ENCODE measurements at places on chromosomes 1 and 21.

- DNase-seq, result no peak
Observed at GRCh38 chr1:7630378-7630777, 140.7 kb upstream of the VAMP3 start.

DNA sequence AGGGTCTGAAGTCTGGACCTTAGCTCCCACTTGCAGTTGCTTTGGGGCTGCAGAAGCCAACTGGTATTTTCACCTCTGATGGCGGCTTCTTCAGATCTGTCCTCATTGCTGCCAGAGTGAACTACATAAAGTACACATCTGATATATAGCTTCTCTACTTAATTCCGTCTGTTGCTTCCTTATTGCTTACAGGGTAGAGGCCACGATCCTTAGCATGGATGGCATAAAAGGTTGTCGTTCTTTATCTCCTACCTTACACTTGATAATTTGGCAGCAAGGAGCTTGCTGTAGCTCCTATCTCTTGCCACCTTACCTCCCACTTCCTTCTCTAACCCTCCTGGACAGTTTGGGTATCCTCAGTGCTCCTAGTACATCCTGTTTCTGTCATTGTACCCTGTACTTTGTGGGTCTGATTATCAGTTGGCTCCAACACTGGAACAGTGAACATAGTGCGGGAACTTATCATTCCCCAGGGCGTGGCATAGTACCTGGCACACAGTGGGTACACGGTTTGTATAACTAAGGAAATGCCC, 30.9 kb upstream of the NBL1 start:
- DNase-seq, result no peak

DNA sequence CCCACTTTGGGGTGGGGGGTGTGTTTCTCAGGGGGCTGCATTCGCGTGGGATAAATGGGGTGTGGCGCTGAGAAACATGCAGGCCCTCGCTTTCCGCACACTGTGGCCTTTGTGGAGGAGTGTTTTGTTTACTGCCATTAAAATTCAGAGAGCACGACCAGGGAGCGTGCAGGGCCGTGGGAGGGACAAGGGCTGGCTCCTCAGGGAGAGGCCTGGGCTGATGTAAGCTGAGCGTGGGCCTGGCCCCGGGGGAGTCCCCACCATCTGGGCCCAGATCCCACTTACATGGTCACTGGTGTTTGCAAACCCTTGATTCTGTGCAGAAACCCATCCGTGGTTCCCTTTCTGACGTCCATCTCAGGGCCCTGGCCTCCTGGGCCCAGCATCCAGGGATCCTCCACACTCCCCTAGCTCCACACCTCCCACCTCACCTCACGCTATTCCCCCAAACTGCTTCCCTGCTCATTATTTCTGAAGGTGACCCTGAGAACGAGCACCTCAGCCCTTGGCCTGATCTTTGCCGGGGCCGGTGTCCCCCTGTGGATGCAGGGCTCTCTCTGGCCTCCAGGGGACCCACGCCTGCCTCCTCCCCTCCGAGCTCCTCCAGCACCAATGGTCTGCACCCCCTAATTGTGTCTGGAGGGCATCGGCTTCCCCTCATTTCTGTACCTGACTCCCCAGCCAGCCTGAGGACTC, 92.5 kb upstream of the SIM2 start:
- DNase-seq, result no peak

GRCh38 chr1:34743775-34744174, 11.1 kb upstream of the GJB5 start:
- DNase-seq, result no peak

DNA sequence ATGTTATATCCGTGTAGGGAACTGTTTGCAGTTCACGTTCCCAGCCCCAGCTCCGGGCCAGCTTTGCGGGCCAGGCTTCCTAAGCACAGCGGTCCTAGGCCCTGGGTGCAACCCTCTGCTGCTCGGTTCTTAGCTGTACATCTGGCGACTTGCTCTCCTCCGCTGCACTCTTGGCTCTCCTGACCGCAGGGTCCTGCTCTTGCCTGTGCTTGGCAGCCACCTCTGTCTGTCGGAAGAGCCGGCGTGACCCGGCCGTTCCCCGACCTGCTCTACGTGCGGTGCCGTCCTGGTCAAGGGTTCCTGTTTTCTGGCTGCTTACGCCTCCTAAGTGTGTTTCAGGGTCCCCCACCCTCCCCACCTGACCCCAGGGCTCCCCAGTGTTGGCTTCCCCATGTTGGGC, 36.7 kb downstream of the FAAP20 start:
- DNase-seq, result no peak

GRCh38 chr1:33298623-33299277, 22.1 kb downstream of the A3GALT2 start:
- peak; percentile 90 for DNase-seq

DNA sequence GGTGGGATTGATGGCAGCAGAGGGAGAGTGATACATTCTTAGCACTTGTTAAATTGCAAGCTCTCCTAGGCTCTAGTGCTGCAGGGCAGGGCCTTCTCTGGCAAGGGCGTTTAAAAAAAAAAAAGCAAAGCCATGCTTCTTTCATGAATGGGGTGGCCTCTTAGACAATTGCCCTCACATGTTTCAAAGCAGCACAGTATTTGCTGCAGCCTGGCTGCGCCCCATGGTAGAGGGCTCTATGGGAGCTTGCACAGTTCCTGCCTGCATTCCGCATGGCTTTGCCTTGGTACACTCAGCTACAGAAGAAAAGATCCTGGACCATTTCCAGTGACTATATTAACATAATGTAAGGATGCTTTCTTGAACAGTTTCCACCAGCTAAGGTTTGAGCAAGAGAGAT, 267.2 kb downstream of the ZNF648 start:
- DNase-seq, result no peak

DNA sequence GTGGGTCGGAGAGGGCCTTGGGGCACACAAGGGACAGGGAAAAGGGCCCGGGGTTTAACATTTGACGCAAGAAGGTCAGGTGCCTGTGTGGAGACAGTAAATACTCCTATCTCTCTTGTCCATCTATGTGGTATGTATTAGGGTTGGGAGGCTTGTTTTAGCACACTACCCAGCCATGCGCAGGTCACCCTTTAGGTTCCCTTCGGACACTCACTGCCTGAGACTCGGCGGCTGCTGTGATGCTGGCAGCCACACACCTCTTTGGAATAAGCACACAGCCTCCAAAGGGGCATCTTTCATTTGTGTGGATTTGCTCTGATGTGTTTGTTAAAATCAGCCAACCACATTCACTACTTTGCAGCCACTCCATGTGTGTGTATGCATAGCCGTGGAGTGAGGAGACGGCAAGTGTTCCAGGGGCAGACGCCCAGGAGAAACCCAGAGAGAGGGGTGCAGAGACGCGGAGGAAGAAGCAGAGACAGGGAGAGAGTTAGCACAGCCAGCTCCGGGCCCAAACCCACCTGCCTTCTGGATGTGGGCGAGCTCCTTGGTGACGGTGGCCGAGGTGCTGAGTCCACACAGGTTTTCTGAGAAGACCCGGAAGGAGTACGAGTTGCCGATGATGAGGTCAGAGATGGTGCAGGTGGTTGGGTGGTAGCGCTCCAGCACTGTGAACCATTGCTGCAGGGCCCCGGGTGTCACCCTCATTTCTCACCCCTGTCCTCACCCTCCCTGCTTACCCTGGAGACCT, 5.7 kb downstream of the MYBPH start:
- DNase-seq, result no peak

- peak; percentile 79 for DNase-seq
Observed at GRCh38 chr1:58781541-58782177, 2.2 kb downstream of the JUN start.

DNA sequence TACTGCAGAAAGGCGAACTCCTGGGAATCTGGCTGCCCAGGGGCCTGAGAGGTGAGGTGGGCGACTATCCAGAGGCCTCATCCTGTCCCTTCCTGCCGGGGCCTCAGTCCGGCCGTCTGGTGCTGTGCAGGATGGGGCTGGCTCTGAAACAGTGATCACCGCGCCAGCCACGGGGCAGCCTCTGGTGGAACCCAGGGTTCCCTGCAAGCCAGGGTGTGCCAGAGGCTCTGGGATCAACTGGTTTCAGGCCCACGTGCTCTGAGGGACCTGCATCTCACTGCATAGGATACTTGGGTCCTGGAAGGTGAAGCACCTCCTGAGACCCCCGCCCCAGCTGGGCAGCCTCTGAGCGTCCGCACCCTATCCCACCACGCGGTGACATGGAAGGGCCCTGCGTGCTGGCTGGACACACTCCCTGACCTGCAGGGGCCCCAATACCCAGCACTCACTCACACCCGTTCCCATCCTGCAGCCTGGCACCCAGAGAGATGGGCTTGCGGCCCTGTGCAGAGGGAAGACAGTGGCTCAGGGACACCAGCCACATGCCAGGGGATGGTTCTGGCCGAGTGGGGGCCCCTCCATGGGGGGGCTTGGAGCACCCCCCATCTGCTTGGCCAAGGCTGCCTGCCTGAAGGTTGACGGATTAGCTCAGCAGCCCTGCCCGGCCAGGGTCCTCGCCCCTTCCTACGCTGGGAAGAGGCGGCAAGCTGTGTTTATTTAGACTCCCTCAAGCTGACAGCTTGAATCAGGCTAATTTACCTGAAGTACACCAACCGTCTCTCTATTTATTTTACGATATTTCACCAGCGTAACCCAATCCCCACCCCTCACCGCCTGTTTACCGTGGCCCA, 64.3 kb upstream of the TTC34 start:
- DNase-seq, result no peak

DNA sequence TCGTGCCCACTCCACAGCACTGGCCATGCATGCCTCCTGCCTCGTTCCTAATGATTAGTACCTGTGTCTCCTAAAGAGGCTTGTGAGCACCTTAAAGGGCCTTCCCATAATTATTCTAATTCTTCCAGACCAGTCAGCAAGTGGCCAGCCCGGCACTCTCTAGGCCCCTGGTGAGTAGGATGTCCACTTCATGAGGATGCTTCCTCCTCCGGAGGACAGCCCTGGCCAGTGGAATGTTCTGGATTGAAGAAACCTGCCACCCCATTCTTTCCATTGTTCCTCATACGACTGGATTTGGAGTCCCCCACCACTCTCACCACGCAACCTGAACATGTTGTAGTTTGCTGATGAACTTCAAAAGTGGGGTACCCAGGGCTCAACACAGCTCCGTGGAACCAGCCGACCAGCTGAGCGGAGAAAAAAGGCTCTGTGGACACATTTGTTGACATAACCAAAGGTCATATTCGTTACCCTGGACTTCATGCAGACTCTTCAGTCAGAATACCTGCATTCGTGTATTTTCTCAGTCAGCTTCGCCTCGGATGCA, 46.7 kb upstream of the LBR start:
- DNase-seq, result no peak

GRCh38 chr1:209585672-209586071, 2.2 kb downstream of the CAMK1G start:
- DNase-seq, result peak; percentile 82
